ENCODE measurements at places on chromosomes 3 and 15.
A peak's percentile ranks its signal among the peaks of the same experiment; 100 is the strongest.

- DNase-seq = no peak
These were observed 143.8 kb downstream of the STT3B start for GRCh38 chr3:31676556-31676955.

GRCh38 chr3:49098429-49098828 lies 4.6 kb upstream of the QRICH1 start:
- no peak for DNase-seq

DNA sequence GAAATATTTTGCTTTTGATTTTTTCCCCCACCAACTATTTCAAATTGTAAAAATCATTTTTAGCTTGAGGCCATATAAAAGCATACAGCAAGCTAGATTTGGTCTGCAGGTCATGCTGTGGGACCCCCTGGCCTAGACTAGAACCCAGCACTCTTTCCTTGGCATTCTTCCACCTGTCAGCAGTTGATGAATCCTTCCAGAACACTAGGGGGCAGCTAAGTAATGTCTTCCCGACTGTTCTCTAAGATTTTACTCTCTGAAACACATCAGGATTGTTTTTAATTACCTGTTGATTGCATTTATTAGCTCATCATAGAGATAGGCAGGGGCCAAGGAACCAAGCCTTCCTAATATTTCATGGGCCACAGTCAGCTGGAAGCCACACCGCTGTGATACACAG lies 174.5 kb downstream of the CACNA1D start:
- peak; percentile 53 for DNase-seq

DNA sequence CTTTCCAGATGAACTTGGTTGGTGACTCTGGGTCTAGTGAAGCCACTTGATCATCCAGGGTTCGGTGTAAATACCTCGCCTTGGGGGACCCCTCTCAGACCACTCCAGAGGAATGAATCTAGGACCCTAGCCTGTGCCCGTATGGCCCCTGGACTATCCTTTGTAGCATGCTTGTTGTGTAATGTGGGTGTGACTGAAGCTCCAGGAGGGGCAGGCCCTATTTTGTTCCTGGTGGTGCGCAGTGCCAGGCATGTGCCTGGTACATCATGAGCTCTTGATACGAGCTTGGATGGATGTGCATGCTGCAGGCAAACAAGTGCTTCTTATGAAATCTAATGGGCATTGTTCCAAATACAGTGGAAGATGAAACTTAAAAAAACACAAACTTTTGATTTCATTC lies 82.8 kb downstream of the EBLN2 start:
- DNase-seq = no peak

- peak; percentile 68 for DNase-seq
These were observed 63.7 kb downstream of the SLC30A4 start for GRCh38 chr15:45458746-45459403.

DNA sequence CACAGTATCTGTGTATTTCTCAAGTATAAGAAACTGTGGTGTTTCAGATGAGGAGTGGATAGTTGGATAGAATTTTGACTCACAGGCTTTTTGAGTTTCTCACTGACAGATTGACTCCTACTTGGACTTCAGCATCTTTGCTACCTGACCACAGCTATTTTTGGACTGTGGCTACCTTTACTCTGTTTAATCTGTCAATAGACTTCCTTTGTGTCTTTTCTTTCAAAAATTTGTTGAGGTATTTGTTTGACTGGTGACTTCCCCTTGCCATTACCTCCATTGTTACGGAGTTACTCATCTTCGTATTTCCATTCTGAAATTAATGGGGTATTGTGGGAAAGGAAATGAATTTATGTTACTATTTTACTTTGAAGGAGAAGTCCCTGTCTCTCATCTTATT lies 123.8 kb downstream of the AGBL1 start:
- DNase-seq = no peak

- no peak for DNase-seq
These were observed 37.8 kb downstream of the SIDT1 start for GRCh38 chr3:113570158-113570557.

DNA sequence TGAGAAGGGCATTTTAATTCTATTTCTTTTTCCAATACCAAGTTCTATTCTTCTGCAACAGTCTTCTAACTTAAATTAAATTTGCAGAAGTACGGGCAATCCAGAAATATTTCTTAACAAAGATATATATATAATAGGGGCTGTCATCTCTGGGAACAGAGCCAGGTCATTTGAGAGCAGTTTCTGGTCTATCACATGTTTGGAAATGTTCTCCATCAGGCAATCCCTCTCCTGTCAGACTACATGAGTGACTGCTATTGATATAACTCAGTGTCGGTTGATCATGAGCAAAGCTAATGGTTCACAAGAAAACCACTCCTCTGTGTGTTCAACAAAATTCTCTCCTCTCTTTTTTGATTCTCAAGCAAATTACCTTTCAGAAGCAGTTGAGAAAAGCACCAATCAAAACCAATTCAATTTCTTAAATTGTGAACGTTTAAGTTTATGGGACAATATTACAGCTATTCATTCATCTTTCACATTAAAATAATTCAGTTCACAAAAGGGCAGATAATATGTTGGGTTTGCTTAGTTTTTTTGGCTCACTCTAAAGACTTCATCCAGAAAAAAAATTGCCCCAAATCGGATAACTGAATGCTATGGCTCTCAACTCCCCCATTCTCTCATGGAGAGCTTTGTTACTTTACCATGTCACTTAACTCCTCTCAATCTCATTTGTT lies 152.9 kb upstream of the TGFBR2 start:
- DNase-seq = no peak

DNA sequence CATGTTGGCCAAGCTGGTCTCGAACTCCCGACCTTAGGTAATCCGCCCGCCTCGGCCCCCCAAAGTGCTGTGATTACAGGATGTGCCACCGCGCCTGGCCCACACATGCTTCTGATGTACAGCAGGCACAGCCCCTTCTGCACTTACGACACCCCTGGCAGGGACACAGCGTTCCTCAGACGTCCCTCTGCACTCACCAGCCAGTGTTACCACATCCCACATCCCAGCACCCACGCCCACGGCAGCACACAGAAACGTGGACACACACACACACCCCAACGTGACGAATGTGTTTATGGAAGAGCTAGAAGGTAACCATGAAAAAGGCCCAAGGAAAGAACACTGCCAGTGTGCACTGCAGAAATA lies 576 bp upstream of the RPAP1 start:
- DNase-seq = no peak

DNA sequence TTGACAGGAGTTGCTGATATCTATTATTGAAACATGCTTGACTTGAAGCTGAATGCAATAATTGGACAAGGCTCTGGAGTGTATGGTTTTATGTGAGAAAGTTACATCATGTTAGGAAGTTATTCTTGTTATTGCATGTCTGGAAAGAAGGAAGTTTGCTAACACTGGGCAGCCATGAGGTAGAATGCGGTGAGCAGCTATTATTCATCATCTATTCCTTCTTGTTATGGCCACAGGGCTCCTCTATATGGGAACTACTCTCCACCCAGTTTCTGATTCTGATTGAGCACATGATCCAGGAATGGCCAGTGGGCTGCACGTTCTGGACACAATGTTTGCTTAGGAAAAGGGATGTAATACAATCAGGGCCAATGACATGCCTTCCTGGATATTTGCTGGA lies 37.8 kb upstream of the SCN5A start:
- no peak for DNase-seq

DNA sequence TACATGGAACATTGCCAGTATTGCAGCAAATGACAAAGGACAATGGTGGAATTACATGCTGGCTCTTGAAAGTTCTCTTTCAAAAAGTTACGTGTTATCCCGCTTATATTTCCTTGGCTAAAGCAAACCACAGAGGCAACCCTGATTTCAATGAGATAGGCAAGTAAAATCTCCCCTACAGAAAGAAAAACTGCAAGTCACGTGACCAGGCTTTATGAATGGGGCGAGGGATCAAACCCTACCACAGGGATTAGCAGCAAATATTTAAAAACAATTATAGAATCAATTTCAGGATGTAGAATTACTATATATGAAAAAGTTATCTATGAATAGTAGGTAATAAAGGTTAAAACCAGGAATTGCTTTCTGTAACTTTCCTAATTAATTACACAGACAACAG lies 603.4 kb upstream of the GBE1 start:
- no peak for DNase-seq

DNA sequence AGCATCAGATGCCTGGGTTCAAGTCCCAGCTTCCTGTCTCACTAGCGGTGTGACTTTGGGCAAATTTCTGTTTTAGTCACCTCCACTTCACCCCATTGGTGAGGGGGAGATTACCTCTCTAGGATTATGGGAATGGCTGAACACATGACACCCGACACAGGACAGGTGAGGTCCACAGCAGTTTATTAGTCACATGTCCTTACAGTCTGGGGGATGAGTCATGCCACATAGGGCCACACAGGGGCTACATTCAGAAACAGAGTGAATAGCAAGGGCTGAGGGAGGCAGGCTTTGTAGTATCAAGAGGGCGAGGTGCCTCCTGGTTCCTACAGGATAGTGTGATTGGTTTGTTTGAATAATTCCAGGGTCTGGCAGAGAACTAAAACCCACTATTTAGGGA lies 15.2 kb upstream of the ITGA11 start:
- DNase-seq = no peak

GRCh38 chr15:73028831-73029451 lies 23.3 kb upstream of the NEO1 start:
- DNase-seq = no peak

- DNase-seq = no peak
These were observed 185.2 kb upstream of the CFAP20DC start for GRCh38 chr3:59234884-59235633.

DNA sequence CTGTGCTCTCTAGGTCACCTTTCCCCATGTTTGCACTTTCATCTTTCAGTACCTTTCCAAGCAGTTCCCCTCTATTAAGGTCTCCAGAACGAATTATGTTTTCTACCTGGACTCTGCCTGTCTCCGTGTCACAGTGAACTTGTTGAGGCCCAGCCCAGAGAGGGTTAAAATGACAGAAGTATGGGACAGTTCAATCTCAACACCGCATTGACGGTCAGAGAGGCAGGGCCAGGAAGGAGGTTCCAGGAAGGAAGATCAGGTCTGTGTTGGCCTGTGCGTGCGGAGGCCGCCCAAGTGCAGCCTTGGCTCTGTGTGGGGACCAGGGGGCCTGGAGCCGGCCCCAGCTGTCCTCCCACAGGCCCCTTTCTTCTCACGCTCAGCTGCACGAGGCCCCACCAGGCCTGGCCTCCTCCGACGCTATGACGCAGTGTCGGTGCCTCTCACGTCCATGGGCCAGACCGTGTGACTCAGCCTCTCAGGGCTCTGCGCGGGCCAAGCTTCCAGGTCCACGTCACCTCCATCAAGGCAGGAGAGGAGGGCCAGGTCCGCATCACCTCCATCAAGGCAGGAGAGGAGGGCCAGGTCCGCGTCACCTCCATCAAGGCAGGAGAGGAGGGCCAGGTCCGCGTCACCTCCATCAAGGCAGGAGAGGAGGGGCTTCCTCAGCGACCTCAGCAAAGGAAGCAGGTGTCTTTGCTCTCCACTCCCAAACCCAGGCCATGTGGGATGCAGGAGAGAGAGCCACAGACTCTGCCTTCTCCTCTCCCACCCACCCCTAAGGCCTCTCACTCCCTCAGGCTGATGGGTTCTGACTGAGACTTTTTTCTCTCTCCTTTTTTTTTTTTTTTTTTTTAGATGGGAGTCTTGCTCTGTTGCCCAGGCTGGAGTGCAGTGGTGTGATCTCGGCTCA lies 83.1 kb downstream of the CPN2 start:
- no peak for DNase-seq

DNA sequence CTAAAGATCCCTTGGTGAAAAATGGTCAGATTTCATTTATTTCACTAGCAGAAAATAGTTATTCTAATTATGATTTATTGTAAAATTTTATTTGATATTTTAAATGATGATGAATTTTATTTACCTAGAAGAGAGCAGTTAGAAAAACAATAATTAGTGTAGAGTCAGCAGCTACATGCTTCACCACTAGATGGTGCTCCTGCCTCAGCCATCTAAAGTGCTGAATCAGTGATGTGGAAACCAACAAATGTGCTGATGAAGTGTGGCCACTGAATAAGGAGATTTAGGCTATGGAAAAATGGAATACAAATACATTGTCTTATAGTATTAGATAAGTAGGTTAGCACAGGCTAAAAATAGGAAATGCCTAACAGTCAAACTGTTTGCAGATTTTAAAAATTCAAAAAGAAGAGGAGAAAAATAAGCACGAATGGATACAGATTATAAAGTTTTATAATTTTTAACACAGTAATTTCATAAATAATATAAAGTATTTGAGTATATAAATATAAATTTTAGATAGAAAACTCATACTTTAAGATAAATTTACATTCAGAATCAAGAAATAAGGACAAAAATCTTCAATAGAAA lies 109.8 kb downstream of the PPP2R3A start:
- DNase-seq = peak; percentile 85

- no peak for DNase-seq
These were observed 506.5 kb upstream of the TBL1XR1 start for GRCh38 chr3:177703788-177704187.

- DNase-seq = no peak
These were observed 126.5 kb upstream of the MITF start for GRCh38 chr3:69612791-69613190.

DNA sequence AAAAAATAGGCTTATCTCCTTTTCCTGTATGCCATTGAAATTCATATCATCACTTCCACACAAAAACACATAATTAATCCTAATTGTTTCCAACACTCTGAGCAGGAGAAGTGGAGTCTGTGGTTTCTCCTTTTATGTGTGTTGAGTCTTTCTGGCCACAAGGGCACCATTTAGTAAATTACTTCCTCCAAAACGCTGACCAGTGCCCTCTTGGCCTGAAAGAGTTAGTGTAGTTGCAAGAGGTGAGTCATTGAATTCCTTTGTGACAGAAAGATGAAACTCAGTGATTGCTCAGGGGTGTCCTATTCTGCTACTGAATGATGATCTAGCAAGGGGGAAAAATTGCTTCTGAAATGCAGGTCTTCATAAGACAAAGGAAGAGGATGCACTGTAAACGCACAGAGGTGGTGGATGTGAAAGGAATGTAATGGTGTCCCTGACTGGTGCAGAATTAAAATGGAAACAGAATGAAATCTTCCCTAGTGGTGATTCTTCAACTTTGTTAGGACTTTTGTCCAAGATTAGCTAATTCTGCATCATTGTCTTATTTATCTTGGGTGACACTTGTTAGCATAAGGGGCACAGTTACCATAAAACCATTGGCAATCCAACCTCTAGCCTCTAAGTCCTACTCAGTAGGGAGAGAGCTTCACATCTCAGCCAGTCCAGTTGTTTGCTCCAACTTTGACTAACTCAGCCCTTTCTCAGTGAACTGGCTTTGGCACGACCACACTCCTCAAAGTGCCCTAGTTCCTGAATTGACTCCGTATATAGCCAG lies 208.4 kb upstream of the NANOGP8 start:
- DNase-seq = peak; percentile 58

DNA sequence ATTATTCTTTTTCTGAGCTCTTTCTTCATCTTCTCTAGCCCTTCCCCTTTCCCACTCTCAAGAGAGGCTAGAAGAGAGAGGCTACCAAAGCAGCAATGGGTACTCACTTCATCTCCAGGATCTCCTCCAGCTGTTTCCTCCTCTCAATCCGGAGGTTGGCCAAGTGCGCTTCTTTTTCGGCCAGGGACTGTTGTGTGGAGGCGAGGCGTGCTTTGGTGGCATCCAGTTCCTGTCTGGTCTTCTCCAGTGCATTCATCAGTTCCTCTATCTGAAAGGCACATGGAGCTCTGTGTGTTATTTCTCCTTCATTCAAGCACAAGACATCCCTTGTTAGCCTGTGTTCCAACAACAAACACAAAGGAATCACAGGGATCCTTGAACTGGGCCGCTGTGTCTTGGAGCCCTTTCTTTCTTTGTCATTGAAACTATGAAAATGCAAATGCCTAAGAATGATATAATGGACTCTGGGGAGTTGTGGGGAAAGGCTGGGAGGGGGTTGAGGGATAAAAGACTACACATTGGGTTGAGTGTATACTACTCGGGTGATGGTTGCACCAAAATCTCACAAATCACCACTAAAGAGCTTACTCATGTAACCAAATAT lies 401.3 kb upstream of the WNT5A start:
- DNase-seq = no peak

Data from GM23338 (cell line).